ENCODE measurements at places on chromosomes 7 and 10. TPM values are rescaled to one million over a fixed set of nuclear protein-coding genes. Genes with fewer than 3 reads are reported as not detected.
A peak's percentile ranks its signal among the peaks of the same experiment; 100 is the strongest.

- peak; percentile 39 for DNase-seq
Observed at GRCh38 chr7:33623267-33623666, 282.1 kb upstream of the BMPER start.

DNA sequence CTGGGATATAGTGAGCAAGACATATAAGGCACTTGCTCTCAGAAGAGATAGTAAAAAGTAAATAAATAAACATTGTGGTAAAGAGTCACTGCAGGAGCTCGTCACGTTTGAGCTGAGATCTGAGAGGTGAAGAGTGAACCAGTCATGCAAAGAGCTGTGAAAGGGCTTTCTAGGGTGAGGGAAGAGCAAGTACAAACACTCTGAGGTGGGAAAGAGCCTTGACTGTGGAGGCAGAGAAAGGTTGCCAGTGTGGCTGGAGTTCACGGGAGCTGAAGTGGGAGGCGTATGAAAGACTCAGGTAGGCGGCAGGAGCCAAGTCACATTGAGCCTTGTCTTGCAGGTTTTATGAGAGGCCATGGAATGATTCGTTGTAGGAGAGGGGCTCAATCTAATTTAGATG is 141.0 kb downstream of the C1GALT1 start:
- no peak for DNase-seq

DNA sequence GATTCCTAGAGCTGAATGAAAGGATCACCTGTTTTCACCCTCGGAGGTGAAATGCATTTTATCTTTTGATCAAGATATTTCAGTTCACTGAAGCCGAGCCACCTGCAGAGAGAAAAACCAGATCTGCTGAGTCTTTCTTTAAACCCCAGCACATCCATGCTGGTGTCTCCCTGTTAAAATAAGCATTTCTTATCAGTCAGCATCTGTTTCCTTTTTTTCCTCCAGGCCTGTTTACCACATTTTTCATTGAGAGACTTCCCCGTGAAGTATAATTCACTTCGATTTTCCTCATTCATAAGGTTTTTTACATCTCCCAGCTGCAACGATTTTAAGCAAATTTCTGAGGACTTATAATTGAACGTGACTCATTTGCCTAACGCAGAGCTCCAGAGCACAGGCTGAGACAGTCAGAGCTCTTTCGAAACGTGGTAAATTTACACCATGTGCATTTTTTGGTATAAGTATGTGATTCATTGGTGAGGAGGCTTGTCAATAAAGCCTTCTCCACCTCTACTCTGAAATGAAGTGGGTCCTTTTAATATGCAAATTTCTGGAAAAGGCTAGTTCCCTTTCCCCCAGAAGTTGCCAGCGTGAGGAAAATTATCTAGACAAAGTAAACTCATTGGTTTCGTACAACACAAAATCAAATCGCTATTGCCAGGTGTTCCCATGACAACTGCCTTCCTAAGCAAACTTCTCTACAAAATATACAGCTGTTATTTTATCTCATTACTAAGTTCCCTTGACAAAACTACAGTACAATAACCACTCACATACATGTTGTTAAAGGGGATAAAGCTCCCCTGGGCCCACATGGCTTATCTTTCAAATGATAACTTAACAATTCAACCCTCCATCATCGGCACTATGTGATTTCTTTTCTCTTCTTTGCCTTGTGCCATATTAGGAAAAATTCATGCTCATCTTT is 374.8 kb upstream of the AKR1E2 start:
- peak; percentile 83 for DNase-seq

GRCh38 chr10:125137601-125138438 is 22.5 kb downstream of the CTBP2 start:
- no peak for DNase-seq

DNA sequence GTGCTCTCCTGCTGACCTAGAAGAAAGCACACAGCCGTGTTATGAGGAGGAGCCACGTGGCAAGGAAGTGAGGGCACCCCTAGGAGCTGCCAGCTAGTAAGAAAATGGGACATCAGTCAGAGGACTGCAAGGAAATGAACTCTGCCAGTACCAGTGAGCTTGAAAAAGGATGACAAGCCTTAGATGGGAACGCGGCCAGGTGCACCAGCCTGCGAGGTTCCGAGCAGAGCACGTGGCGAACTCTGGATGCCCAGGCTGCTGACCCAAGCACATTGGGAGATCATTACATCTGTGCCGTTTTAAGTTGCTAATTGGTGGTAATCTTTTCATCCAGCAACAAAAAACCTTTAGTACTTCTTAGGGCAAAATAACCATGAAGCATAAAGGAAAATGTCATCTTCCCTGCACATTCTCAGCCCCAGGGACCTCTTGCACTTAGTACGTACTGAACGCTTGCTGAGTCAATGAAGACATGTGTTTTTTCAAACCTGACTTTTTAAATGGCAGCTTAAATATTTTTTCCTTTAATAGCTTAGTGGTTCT is 69.4 kb downstream of the AMZ1 start:
- peak; percentile 75 for DNase-seq

DNA sequence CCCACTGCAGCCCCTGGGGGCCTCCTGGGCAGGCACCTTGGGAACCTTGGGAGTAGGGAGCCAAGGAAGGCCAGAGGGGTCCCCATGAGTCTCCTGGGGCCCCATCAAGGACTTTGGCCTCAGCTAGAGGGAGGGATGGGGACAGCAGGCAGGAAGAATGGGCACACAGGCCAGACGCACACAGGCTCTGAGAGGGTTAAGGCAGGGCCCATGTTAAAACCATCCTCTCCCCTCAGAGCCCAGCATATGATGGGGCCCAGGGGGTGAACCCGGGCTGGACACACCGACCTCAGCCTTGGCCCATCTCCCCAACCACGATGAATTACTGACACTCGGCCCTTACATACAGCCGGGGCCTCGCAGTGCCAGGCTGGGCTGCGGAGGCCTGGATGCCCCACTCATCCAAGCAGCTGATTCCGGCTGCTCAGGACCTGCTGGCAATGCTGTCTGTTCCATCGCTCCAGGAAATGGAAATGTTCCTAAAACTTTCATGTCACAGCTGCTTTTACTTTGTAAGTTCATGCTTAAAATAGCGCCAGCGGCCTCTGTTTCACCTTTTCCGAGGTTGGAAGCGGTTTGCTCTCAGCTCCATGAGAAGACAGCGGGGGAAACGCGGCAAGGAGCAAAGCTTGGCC is 17.3 kb upstream of the INPP5A start:
- DNase-seq: no peak

DNA sequence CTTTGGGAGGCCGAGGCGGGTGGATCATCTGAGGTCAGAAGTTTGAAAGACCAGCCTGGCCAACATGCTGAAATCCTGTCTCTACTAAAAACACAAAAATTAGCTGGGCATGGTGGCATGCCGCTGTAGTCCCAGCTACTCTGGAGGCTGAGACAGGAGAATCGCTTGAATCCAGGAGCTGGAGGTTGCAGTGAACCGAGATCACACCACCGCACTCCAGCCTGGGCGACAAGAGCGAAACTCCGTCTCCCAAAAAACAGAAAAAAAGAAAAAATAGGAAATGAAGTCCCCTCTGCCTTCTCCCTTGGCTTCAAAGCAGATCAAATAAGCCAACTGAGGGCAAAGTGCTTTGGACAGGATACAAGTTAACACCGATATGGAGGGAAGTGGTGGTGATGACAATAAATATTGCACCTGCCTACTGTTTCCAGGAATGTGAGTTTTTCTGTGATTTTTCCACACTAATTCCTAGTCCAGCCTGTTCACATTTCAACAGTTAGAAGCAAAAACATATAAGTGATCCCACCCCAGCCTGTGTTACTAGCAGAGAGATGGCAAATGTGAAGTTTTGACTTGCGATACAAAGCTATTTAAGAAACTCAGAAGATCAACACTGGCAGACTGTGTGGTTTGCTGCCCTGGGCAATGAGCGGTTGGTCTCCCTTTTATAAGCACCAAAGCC is 291.2 kb upstream of the AOAH start:
- no peak for DNase-seq

DNA sequence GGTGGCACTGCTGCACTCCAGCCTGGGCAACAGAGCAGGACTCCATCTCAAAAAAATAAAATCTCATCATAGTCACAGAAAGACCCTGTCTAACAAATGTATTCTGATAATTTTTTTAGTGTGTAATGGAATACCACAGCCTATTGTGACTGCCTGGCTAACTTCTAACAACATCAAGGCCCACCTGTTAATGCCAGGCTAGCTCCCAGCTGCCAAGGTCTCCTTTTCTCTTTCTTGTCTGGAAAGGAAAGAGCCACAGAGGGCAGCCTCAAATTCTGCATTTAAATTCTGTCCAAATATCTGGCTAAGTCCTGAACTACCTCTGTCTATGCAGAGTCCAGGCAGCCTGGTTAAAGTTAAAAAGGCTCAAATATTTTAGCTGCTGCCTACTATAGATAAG is 700.9 kb downstream of the MAGI2 start:
- no peak for DNase-seq

GRCh38 chr10:48330269-48330668 is 23.8 kb downstream of the MAPK8 start:
- DNase-seq: peak; percentile 36

Gene DDX56
- 131 TPM for total RNA-seq

Gene ENTPD1
- not detected for total RNA-seq

Gene WNT16
- 0.06 TPM for total RNA-seq

Gene VWC2
- total RNA-seq: not detected

All from LHCN-M2 (cell line).